ENCODE measurements at places on chromosomes 2 and 18.

GRCh38 chr18:74342416-74343043 is 26.9 kb downstream of the C18orf63 start:
- peak; percentile 71 for DNase-seq

DNA sequence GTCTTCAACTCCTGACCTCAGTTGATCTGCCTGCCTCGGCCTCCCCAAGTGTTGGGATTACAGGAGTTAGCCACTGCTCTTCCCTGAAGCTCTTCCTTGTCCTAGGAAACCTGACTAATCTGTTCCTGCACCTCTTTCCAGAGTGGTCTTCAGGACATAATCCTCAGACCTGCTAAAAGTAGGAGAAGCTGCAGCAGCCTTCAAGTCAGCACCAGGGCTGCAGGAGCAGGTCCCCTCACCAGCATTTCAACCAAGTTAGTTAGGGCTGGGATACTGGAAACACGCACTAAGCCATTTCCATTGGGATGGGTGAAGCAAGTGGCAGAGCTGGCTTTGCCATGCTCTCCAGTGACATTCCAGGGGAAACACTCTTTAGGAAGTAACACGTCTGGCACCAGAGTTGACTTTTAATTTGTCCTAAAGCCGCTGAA is 9.9 kb downstream of the NCL start:
- no peak for DNase-seq

DNA sequence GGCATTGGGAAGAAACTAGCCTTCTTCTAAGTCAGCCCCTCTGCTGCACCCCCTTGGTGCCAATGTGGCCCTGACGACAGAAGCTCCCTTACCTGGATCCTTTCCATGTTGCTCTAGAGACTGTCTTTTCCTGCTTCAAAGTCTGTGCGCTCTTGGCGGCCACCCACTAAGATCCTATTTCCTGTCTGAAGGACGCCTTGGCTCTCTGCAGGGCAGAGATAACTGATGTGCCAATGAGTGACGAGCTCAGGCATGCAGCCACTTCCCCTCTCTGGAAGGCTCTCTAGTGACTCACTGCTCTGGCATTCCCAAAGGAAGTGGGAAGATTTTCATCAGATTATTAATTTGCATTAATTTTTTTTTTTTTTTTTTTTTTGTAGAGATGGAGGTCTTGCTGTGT is 273.5 kb downstream of the CDH20 start:
- DNase-seq = peak; percentile 70

GRCh38 chr2:203301667-203302066 is 26.5 kb upstream of the ABI2 start:
- DNase-seq = no peak

DNA sequence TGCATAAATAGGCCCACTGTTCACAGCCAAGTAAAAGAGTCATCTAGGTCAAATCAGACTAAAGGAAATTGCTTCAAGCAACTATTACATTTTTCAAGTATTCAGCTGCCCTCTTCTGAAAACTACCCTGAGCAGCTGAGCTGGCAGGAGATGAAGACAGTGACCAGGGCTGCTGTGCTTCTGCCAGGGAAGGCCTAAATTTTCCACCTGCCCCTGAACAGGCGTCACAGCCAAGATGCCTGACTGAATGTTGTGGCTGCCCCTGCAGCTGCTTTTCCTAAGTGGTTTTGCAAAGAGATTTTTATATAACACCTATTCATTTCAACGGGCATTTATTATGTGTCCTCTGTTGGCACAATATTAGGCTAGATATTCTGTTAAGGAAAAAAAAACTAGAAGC is 96.7 kb upstream of the RPE start:
- DNase-seq = no peak

- DNase-seq = no peak
Observed at GRCh38 chr2:219314804-219315468, 5.7 kb upstream of the PTPRN start.

DNA sequence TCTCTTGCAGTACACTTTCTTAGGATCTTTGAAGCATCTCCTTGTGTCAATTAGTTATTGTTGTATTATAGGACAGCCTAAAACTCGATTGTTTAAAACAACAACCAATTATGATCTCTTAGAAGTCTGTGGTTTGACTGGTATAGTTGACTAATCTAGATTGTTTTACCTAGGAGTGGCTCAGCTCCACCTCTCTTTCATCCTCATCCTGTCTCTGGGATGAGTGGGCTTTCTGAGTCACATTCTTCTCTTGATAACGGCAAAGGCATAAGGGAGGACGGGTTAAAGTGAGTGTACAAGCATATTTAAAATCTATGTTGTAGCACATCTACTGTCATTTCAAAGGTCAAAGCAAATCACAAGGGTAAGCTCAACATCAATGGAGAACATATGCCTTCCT is 102.3 kb upstream of the GULP1 start:
- no peak for DNase-seq

GRCh38 chr2:222561817-222562645 is 93.9 kb downstream of the FARSB start:
- peak; percentile 77 for DNase-seq

DNA sequence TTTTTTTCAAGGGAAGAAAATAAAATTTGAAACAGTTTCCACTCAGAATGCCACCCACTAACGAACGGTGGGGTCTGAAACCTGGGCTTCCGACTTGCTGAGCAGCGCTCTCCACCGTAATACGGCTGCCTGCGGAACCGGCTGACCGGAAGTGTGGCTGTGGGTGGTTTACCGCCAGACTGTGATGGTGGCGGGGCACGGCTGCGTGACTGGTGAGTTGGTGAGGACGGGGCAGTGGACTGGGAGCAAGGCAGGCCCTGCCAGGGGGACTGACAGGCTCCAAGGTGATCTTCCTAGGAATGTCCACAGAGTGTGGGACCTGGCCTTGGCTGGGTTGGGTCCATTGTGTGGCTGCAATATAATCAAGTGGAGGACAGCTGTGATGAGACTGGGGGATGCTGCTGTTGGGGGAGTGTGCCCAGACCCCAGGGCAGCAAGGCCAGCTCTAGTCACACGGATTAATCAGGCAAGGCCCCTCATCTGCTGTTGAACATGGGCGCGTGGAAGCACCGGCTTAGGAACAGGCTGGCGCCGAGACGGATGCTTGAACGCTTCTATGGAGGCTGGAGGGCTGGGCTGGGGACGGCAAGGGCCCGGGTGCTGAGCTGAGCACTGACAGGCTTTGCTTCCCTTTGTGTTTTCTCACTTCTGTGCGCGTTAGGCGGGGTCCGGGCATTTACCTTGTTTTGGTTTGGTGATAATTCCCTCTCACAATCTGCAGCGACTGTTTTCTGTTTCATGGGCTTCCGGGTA is 357.7 kb upstream of the SPRED2 start:
- DNase-seq = no peak

- no peak for DNase-seq
Observed at GRCh38 chr2:219836647-219837177, 209.3 kb downstream of the SLC4A3 start.

DNA sequence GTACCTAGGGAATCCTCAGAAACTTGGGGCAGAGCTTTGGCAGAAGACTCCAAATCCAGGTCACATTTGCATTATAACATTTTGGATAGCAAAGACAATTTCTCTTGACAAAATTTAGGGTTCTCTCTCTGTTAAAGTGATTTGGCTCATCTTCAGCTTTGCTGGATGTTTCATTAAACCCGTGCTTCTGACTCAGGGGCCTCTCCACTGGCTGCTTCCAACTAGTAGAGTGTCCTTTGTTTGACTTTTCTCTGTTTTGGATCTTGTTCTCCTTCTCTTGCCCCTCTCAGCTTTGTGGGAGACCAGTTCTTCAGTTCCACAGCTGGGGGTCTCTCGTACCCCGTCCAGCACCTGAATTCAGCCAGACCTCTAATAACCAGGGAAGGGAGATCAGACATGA is 145.6 kb downstream of the PLCL1 start:
- no peak for DNase-seq

- DNase-seq = no peak
Observed at GRCh38 chr2:25374827-25375226, 33.1 kb upstream of the DNMT3A start.

- DNase-seq = no peak
Observed at GRCh38 chr2:107809835-107810234, 16.9 kb upstream of the RGPD4 start.

GRCh38 chr2:46306988-46307655 is 9.9 kb downstream of the EPAS1 start:
- no peak for DNase-seq

GRCh38 chr2:88967844-88968243 is 276.4 kb downstream of the RPIA start:
- DNase-seq = no peak

DNA sequence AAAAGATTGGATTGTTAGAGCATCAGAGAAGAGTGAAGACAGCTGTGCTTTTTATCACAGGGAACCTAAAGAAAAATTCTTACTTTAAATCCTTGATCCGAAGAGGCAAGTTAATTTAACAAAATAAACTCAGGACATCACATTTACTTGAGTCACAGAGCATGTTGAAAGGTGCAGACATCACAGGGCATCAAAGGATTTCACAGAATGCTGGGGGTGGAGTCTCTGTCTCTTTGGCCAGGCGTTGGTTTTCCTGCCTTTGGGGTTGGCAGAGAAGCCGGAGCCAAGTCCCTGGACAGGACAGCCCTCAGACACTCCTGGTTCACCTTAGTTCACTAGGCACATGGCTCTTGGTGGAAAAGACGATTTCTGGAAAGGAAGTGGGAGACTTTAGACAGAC is 56.3 kb downstream of the SH3RF3 start:
- DNase-seq = no peak

- DNase-seq = no peak
Observed at GRCh38 chr18:8326763-8327394, 282.4 kb upstream of the RAB12 start.

- no peak for DNase-seq
Observed at GRCh38 chr2:26466662-26467310, 11.1 kb downstream of the OTOF start.

- no peak for DNase-seq
Observed at GRCh38 chr18:46867367-46868143, 49.8 kb downstream of the PIAS2 start.

- DNase-seq = no peak
Observed at GRCh38 chr2:170332676-170333402, 154.9 kb downstream of the MYO3B start.

GRCh38 chr2:149767516-149767974 is 180.0 kb upstream of the MMADHC start:
- no peak for DNase-seq

GRCh38 chr18:50190236-50190635 is 4.7 kb downstream of the MYO5B start:
- DNase-seq = no peak

DNA sequence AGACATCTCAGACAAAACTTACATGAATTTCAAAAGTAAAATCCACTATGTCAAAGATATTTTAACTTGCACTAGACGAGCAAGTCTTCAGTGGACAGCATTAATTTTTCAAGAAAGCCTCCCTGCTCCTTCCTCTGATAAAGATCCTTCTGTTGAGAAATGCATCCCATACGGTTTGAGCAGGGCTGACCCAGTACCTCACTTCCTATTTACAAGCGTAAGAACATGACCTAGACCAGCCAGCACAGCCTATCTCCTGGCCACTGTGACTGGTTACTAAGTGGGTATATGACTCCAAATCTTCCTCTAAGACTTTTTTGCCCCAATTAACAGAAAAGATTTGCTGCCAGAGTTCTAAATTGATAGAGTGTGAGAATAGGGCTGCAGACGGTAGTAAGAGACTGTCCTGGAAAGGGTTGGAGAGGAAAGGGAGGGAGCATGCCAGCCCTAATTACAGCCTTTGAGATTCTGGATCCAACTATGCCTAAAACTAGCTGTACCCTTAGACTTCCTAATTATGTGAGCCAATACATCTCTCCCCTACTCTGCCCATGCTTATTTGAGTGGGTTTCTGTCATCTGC is 108.4 kb downstream of the PRELID3A start:
- DNase-seq = no peak

- no peak for DNase-seq
Observed at GRCh38 chr18:3121259-3121658, 98.5 kb downstream of the MYOM1 start.

DNA sequence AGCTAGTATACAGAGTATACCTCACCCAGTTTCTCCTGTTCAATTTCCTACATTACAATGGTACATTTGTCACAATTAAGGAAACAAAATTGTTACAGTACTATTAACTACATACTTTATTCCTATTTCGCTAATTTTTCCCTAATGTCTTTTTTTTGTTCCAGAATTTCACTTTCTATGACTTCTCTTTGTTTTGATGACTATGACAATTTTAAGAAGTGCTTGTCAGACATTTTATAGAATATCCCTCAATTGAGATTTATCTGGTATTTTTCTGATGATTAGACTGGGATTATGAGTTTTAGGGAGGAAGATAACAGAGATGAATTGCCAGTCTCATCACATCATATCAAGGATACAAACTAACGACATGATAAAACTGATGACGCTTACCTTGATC is 211.8 kb upstream of the STON1 start:
- DNase-seq = no peak

GRCh38 chr2:226795281-226796011 is 4.2 kb downstream of the IRS1 start:
- DNase-seq = no peak

- DNase-seq = no peak
Observed at GRCh38 chr2:209523867-209524266, 100.0 kb downstream of the MAP2 start.

- peak; percentile 93 for DNase-seq
Observed at GRCh38 chr2:127859712-127860085, 1.7 kb upstream of the POLR2D start.

Measured in hepatocyte (in vitro differentiated cells).